Non-pigmented ciliary epithelial cell (primary cell): ENCODE measurements at places on chromosomes 3 and 15.

- no peak for DNase-seq
Measured at GRCh38 chr3:151579571-151580270, 118.9 kb upstream of the IGSF10 start.

DNA sequence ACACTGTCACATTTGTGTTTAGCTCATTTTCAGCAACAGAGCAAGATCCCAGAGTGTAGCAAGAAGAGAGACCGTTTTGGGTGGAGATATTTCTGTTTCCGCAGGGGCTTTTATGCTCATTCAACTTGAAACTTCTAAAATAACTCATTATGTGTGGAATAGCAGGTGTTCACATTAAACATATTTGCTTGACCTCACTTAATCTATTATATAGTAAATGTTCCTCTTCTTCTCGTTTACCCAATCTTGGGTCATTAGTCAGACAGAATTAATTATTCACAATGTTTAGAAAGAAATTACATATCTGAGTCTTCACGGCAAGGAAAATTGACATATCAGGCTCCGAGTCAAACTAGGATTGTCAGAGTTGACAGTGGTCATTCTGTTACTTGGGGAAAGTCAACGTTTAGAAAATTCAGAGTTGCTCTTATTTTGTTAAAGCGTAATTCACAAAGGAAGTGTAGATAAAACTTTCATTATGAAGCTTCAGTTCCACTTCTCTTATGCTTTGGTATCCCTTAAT lies 222.9 kb downstream of the TPRG1 start:
- DNase-seq: no peak

- no peak for DNase-seq
Measured at GRCh38 chr15:48579945-48580671, 65.4 kb downstream of the FBN1 start.

DNA sequence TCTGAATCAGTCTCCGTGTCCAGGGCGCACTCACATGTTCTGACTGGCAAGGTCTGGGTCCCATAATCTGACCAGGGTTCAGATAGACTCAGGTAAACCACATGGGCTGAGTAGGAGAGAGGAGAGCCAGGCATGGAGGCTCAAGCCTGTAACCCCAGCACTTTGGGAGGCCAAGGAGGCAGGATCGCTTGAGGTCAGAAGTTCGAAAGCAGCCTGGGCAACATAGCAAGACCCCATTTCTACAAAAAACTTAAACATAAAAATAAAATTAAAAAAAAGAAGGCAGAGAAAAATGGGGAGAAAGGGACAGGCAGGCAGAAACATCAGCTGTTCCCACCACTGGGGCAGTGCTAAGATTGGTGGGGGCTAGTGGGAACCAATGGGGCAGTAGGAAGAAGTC lies 5.4 kb downstream of the TMEM43 start:
- no peak for DNase-seq

DNA sequence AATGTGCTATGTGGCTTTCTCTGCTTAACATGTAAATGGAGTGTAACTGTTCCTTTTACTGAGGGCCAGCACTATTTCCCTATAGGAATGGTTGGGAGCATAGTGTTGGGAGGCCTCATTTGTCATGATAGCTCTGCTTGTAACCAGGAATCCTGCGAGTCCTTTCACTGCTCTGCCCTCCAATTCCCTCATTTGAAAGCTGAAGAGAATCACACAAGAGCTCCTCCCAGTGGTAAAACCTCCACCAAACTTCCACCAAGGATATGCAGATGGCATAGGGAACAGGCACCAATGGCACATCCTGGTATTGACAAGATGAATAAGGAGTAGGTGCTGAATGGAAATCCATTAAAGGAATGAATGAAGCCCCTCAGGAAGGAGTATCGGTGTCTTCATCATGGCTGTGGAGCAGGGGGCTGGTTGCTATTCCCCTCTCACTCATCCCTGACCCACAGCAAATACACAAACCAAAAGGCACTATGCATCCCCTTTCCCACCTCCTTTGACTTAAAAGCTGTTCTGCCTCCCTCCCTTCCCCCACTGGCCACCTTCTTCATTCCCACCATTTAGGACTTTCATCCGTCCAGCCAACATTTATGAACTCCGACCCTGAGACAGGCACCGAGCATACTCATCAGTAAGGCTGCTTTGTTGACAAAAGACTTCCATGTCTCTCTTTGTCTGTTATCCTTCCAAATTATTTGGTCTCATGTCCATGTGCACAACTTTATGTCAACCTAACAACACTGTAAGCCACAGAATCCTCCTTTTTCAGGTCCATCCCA lies 560.8 kb downstream of the FOXP1 start:
- DNase-seq: no peak

GRCh38 chr3:31529421-31529820 lies 3.3 kb upstream of the STT3B start:
- DNase-seq: no peak

DNA sequence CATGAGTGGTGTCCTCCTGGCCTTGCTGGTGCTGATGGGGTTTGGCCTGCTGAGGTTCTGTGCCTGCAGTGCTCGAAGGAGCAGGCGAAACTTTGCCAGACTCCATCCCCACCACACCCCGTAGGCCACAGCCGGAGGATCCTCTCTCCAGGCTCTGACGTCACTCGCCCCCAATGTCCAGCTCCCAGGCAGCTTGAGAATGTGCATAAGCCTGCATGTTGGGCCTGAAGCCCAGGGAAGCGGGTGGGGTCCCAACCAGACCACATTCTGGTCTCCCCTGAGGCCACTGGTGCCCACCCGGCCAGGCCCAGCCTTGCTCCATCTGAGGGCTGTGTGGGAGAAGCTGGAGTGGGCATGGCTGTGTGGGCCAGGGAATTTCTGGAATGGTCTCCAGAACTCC lies 109.8 kb downstream of the ASB7 start:
- no peak for DNase-seq

GRCh38 chr3:81923038-81923437 lies 161.6 kb upstream of the GBE1 start:
- no peak for DNase-seq

- DNase-seq: peak; percentile 92
Measured at GRCh38 chr3:100047455-100048141, 66.7 kb downstream of the FILIP1L start.

- DNase-seq: no peak
Measured at GRCh38 chr3:185153171-185153771, 411 bp upstream of the C3orf70 start.

GRCh38 chr3:90136456-90137191 lies 1029.2 kb downstream of the EPHA3 start:
- DNase-seq: no peak

GRCh38 chr3:42216302-42216701 lies 49.7 kb downstream of the CCK start:
- DNase-seq: no peak

DNA sequence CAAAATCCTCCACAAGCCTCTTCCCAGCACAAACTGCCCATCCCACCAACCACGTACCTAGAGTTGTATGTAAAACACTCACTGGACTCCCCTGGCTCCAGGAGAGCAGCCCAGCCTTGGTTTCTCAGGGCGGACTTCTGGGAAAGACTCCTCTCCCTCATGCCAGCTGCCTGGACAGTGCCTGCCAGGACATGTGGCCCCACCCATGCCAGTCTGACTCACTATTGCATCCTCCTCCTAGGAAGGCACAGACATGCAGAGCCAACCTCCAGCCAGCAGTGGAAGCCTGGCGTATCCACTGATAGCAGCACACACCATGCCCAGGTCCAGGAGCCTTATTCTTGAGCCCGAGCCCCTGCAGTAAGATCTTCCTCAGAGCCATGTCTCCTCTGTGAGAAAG lies 8.6 kb downstream of the PKM start:
- DNase-seq: no peak

DNA sequence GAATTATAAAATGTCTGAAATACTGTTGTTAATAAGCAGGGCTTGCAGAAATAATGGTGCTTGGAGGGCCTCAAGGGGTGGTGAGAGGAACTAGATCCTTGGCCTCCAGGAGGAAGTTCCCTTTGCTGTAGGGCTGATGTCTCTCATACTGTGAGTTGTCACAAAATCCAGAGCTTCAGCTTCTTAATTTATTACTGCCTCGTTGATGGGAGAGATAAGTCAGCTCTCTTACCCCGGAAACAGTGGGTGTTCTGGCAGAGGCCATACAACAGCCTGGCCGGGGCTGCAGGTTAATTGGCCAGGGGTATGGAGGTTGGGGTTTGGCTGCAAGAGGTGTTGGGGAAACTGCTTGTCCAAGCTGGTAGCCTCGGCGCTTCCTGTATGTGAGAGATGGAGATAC lies 15.5 kb downstream of the MAPKAPK3 start:
- no peak for DNase-seq

DNA sequence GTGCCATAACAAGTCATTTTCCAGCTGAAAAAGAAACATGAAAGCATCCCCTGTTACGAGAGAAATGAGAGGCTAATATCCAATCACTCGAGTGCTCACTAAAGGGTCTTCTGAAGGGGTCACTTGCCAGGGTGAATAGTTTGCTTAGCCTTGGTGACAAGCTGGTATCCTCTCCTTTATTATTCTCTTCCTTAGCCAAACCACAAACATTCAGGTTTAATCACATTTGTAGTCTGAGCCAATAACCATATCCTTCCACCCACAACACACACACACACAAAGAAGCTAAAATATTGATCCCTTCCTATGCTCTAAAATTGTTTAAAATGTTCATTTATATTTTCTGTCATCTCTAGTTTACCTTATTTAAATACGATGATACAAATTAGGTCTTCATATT lies 240.5 kb upstream of the TMCO5A start:
- no peak for DNase-seq

GRCh38 chr3:72702390-72702789 lies 145.9 kb downstream of the SHQ1 start:
- DNase-seq: no peak

GRCh38 chr3:24709956-24710355 lies 215.3 kb upstream of the THRB start:
- DNase-seq: no peak

GRCh38 chr3:161415506-161416231 lies 44.4 kb upstream of the SPTSSB start:
- peak; percentile 63 for DNase-seq

GRCh38 chr3:50603261-50604109 lies 8.1 kb downstream of the CISH start:
- no peak for DNase-seq

DNA sequence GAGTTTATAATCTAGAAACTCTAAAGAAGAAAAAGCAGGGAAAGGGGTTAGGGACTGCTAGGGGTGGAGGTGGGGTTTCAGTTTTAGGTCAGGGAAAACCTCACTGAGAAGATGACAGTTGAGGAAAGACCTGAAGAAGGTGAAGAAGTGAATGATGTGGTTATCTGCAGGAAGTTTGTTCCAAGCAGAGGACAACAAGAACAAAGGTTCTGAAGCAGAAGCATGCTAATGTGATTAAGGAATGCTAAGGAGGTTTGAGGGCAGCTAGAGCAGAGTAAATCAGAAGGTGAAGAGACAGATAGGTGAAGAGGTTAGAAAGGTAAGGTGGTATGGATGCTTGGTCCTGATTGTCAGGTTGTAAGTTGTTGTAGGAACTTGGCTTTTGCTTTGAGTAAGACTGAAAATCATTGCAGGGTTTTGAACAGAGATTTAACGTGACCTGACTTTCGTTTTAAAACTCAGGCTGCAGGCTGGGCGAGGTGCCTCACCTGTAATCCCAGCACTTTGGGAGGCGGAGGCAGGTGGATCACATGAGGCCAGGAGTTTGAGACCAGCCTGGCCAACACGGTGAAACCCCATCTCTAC lies 8.6 kb downstream of the OXSR1 start:
- DNase-seq: no peak
